ENCODE measurements at places on chromosomes 16 and 17.

DNA sequence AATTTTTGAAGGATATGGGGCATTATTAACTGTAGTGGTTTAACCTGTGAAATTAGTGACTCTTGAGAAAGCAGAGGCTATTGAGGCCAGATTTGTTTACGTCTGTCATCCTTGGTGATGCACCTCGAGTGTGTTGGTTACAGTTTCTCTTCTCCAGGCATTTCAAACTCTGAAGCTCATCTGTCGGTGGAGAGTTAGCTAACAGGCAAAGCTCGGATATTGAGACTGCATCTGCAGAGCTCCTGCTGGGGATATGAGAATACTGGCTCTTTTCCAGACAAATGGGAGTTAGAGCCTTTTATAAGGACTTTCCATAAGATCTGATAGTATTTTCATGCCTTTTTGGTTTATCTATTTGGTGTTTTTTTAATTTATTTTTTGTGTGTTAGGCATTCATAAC, 6.7 kb downstream of the CLEC16A start:
- DNase-seq, result no peak

GRCh38 chr16:13348416-13348815, 447.0 kb downstream of the SHISA9 start:
- DNase-seq, result no peak

DNA sequence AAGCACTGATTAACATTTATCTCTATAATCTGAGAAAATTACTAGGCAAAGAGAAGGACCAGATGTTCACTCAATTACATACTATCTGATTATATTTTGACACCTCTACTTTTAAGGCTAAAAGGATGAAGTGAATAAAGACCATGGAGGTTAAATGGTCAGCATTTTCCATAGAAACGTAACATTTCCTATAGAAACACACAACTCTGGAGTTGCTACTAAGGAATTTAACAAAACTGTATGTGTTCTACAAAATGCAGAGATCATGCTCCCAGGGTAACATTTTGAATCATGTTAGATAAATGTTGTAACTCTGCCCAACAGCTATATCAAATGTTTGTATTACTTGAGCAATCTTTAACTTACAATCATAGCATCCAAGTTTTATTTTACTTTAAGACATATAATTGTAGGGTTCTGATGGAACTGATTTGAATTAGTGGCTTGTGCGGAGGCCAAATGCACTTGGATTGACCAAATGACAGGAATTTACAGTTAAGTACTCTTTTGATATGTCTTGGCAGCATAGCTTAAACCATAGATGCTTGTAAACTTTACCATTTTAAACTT, 97.7 kb downstream of the RPGRIP1L start:
- no peak for DNase-seq

- peak; percentile 32 for DNase-seq
Observed at GRCh38 chr17:81514739-81515529, 2.3 kb upstream of the ACTG1 start.

DNA sequence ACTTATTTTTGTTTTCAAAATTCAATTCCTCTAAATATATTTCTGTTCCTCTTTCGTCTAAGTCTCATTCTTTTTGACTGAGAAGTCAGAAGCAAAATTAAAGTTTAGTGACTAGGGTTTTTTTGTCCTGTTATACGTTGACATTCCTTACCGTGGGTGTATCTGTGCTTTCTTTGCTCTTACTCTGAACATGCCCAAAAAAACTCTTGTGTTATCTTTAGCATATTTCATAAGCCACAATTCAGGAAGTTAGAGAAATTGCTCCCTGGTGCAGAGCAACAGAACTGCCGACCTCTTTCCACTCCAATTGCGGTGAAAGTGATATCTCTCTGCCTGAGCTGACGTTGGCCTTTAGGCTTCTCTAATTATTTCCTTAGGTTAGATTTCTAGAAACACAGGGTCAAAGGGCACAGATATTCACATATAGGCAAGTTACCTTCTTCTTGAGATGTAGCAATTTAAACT, 65.7 kb downstream of the CENPV start:
- DNase-seq, result no peak

Measured in activated CD8-positive, alpha-beta memory T cell treated with anti-CD3 and anti-CD28 coated beads for 1 hour (primary cell).